ENCODE measurements at places on chromosomes 2 and 18.

DNA sequence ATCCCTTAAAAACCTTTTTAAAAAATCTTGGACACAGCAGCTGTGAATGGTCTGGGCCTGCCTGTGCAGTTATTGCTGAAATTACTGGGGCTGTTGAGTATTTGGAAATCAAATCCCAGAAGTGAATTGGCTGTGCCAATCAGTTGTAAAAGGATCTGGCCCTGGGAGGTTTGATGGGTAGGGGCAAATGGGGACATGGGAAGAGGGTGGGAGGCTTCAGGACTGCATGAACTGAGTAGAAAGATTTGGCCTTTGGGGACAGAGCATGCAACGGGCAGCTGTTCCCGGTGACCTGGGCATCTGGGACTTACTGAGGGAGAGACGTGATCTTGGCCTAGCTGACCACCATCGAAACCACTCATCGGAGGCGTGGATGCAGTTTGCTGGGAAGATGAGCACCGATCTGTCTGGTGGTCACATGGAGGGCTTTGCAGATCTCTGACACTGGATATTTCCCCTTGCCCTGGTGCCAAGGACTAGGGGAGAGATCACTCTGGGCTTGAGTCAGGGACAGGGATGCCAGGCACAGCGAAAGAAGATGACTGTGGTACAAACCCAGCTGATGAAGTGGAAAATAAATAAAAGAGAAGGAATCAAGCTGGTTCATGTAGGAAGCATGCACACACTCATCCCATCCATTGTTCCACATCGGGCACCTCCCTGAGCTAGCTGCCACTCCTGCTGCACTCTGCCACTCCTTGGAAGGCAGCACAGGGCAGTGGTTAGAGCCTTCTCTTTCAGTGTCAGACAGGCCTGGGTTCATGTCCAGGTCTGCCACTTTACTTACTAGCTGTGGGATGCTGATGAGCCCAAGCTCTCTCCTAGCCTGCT is 58.4 kb downstream of the SEMA4F start:
- no peak for DNase-seq

DNA sequence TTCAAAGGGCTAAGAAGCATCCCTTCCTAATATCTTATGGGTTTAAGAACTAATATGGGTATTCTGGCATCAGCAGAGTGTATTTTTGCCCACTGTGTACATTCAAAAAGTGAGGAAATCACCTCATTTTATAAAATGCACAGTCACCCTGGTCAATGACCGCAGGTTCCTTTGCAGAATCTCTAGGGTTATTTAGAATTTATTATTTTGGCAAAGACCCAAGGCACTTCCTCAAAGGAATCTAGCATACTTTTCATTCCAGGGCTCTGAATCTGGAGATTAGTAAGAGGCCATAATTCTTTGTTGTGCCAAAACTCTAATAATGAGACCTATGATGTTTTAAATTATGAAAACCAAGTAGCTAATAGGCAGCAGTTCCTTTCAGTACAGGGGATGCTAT is 27.2 kb upstream of the CDH2 start:
- no peak for DNase-seq

GRCh38 chr18:63161761-63162195 is 157.8 kb downstream of the BCL2 start:
- peak; percentile 88 for DNase-seq

DNA sequence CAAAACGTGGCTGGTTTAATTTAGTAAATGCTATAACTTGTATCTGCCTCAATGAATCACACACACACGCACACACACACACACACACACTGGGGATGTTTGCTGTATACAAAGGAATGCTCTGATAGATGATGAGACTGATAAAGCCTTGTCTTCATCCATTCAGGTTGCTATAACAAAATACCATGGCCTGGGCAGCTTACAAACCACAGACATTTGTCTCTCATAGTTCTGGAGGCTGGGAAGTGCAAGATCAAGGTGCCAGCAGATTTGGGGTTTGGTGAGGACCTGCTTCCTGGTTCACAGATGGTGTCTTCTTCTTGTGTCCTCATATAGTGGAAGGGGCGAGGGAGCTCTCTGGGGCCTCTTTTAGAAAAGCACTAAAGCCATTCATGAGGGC is 149.5 kb upstream of the HDAC4 start:
- DNase-seq: no peak

GRCh38 chr2:235264512-235264911 is 229.3 kb upstream of the AGAP1 start:
- no peak for DNase-seq

DNA sequence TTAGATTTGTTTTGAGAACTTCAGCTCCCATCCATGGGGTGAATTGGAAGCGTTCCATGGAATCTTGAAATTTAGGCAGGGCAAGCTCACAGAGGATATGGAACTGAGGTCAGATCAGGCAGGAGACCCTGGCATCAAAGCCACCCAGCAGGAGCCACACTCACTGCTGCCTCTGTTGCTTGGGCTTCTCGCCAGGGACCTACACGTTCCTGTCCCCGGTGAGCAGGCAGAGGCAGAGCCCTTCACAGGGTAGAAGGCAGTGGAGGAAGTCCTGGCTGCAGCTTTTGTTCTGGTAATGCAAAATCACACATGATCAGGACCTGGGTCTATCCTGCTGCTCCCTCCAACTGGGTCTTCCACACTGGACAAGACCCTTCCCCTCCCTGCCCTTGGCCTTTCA is 42.1 kb downstream of the CAPN13 start:
- no peak for DNase-seq

- DNase-seq: no peak
These were observed 254.8 kb downstream of the GLI2 start for GRCh38 chr2:120990451-120990871.

DNA sequence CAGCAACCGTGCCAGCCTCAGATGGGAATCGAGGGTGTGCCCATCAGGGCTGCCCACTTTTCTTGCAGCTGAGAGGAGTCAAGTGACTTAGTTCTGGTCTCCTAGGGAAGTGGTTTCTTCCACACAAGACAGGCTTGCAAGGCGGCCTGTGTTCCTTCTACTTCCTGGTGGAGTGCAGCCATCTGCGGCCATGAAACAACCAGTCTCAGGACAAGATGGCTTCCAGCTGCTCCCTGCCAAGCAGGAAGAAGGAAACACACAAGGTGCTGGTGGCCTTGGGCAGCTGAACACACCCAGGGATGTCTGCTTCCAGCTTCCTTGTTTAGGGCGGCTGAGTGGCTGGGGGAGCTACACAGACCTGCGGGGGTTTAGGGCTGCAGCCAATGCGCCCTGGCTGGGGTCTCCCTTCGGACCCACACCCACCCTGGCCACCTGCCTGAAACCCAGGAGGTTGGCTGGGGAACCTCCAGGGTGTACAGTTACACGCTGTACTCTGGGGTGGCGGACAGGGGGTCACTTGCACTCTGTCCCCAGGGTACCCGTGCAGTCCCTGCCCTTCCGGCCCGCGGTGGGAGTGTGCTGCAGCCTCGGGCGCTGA is 34.7 kb downstream of the PTPN18 start:
- DNase-seq: no peak

DNA sequence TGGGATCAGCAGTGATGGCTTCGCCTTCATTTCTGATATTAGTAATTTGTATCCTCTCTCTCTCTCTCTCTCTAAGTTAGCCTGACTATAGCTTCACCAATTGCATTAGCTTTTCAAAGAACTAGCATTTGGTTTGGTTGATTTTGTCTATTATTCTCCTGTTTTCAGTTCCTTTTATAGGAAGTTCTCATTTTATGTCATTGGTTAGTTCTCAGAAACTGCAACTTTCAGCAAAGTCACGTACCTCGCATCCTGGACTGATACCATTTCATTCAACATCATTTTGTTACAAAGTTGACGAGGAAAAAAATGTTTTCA is 450.8 kb downstream of the EIPR1 start:
- DNase-seq: no peak

- no peak for DNase-seq
These were observed 139.8 kb downstream of the ZFP36L2 start for GRCh38 chr2:43086451-43087221.

GRCh38 chr18:63356272-63356896 is 10.6 kb downstream of the KDSR start:
- DNase-seq: no peak

- DNase-seq: no peak
These were observed 75.6 kb downstream of the COL3A1 start for GRCh38 chr2:189049709-189050164.

GRCh38 chr2:158746488-158746887 is 48.6 kb upstream of the DAPL1 start:
- no peak for DNase-seq

DNA sequence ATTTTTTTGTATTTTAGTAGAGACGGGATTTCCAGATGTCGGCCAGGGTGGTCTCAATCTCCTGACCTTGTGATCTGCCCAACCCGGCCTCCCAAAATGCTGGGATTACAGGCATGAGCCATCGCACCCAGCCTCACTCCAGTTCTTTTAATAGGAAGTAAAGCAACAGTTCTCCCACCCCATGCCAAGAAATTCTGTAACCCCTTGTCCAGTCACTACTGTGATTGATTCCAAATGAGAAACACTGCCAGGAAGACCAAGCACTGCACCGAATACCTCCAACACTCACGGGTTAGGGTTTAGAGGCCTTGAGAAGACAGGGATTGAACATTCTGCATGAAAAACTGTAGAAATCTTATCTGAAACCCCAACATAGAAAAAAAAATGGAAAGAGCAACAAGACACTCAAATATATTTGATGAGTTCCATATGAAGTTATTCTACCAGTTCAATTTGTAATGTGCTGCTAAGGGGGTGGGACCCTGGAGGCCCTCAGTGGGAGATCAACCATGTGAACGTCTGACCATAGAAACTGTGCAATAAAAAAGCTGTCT is 48.2 kb upstream of the BIN1 start:
- no peak for DNase-seq

DNA sequence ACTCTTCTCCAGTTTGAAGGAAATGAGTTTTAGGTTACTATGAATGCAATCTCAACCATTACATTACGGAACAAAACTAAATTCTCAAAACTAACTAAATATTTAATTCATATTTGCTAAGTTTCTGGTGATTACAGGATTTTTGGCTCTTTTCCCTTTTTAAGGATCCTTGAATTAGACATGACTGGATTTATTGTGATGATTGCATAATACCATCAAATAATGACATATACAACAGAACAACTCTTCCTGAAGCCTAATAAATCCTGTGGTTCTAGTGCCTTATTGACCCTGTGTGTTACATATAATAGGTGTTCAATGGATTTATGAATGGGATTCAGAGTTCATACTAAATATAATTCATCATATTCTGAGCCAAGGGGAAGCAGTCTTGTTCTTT is 90.5 kb downstream of the WDR7 start:
- DNase-seq: no peak

DNA sequence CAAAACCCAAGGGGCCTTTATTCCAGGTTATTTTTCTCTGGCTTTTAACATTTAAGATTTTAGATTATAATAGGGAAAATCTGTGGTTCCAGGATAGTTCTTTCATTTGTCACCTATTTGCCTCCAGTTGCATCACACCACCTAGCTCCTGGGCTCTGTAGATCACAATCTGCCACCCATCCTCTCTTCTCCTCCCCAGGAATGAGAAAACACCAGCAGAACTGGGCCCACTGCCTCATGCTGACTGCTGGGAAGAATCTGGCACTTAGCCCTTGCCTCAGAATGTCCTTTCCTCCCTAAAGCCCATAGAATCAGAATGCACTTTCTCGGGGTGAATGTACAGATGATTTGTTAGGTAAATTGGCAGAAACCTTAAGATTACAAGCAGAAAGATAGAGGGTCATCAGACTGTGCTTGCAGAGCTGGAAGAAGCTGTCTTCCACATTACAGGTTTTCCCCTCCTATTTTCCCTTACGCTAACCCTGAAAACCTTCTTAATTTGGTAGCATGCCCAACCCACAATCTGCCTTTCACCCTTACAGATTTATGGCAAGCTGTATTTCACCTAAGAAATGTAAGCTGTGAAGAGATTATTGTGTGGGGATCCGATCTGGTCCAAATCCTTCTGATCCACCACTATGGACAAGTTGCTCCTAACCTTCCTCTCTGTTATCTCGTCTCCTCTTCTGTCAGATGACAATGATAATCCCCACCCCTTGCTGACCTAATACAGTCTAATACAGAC is 72.6 kb downstream of the LRRC30 start:
- no peak for DNase-seq

DNA sequence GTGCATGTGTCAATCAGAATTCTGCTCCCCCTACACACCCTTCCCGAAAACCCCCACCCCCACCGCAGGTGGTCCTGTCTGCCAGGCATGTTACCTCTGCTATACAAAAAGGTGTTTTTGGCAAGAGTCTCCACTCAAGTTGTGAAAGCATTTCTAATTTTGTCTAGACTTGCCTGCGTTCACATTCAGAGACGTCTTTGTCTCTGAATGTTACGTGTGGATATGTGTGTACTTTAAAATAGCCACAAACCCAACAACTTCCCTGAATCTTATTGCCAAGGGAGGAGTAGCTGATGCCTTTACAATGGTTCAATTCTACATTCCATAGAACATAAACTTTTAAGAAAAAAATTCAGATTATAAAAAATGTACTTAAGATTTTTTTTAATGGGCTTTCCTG is 66.6 kb downstream of the ITGA4 start:
- no peak for DNase-seq

DNA sequence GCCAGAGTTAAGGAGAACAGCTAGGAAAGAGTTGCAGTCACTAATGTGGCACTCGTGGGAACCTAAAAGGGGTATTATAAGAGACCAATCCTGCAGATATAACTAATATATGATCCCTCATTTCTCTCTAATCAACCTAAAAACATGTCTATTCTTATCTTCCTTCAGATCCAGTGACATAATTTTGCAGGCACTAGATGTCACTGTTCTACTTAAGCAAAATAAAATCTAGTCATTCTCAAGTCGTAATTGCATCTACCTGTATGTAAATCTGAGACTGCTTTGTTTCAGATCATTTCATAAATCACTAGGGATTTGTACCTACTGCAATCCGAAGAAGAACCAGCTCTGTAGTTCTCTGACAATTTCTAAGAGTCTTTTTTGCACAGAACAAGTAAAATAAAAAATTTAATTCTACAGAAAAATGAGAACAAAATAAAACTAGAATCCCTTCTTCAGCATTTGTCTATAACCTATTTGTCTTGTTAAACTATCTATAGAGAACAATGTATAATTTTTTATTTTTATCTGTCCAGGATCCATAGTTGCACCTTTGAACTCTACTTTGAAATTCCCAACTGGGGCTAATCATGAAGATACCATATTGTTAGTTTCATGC is 56.5 kb upstream of the ERBB4 start:
- DNase-seq: no peak

Measured in stimulated activated CD4-positive, alpha-beta T cell treated with anti-CD3 and anti-CD28 coated beads, Interleukin-1b, Interleukin-23, amount 100 ng/mL, for 48 hours (primary cell).